Stimulated activated CD4-positive, alpha-beta T cell treated with anti-CD3 and anti-CD28 coated beads, Interleukin-1b, Interleukin-23, amount 100 ng/mL, for 1 hour (primary cell): ENCODE measurements at places on chromosomes 1 and 21.

GRCh38 chr1:44024903-44025525 lies 6.2 kb downstream of the SLC6A9 start:
- DNase-seq = no peak

- DNase-seq = no peak
These were observed 64.8 kb downstream of the DPT start for GRCh38 chr1:168664069-168664834.

GRCh38 chr1:176501599-176501998 lies 38.6 kb downstream of the PAPPA2 start:
- DNase-seq = no peak

- no peak for DNase-seq
These were observed at the start of gene SLC1A7 for GRCh38 chr1:53142226-53142853. Gene SLC1A7 (minus strand): TSS chr1:53142638. CDS start chr1:53142449, 189 bp downstream.

DNA sequence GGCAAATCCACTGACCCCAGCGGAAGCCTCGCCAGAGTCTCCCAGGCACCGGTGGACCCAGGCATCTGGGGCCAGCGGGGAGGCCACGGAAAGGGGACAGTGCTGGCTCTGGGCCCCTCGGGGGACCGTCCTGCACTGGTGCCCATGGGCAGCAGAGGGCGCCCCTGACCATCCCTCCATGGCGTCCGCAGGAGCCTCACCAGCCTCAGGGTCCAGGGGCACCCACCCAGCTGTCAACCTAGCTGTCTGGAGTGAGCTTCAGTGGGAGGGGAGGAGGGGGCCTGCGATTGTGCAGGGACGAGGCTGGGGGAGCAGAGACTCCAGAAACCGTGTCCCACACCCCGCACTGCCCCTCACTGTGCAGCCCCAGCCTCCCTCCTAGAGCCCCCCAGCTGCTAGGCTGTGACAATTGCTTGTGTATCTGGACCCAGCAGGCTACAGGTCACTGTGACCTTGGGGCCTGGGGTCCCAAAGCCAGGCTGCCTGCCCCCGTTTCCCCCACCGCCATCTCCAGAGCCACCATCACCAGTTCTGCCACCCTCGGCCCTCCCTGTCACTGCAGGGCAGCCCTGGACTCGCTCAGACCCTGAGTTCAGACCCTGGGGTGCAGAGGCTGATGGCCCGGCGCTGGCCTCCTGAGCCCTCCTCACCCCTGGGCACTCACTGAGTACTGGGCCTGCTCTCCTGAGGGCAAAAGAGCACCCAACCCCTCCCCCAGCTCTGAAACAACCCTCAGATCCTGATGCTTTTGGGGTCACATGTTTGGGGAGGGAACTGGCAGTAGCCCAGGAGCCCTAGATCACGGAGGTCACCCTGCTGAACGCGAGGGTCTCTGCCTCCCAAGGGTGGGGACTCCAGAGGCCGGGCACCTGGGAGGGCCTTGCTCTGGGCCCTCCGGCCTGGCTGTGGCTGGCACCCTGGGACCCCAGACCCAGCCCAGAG lies 10.6 kb upstream of the COL6A1 start:
- DNase-seq = peak; percentile 37

DNA sequence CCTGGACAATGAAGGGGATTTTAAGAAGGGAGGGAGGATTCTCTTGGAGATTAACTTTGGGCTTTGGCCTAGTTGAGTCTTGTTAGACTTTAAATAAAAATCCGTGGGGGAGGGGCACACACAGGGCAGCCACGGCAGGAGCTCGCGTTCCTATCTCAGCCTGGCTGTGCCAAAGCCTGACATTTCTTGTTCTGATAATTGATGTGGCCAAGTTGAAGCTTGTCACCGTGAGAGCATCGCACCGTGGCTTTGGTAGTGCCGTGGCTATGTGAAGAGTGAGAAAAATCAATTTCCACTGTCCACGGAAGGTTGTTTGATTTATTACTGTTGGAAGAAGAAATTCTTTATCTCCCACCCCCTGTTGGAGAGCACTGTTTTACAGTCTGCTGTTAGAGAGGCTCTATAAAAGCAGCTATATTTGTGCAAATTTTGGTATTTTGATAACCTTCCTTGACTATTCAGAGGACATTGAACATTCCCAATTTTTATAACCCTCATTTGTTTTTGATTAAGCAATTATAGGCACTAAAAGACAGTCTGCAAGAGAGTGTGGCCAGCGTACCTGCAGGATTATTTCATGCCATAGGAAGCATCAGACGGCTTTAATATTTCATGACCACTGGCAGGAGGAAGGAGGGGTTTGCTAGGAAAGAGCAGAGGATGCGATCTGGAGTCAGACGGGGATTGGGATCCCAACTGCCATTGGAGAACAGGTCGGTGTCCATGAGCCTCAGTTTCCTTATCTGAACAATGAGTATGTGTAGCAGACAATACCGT lies 160.7 kb downstream of the KAZN start:
- DNase-seq = no peak

GRCh38 chr1:223175032-223175431 lies 32.0 kb upstream of the TLR5 start:
- DNase-seq = no peak

GRCh38 chr1:99776120-99776519 lies 9.7 kb upstream of the FRRS1 start:
- no peak for DNase-seq

GRCh38 chr1:53143527-53143926 lies 1.1 kb upstream of the SLC1A7 start:
- no peak for DNase-seq

DNA sequence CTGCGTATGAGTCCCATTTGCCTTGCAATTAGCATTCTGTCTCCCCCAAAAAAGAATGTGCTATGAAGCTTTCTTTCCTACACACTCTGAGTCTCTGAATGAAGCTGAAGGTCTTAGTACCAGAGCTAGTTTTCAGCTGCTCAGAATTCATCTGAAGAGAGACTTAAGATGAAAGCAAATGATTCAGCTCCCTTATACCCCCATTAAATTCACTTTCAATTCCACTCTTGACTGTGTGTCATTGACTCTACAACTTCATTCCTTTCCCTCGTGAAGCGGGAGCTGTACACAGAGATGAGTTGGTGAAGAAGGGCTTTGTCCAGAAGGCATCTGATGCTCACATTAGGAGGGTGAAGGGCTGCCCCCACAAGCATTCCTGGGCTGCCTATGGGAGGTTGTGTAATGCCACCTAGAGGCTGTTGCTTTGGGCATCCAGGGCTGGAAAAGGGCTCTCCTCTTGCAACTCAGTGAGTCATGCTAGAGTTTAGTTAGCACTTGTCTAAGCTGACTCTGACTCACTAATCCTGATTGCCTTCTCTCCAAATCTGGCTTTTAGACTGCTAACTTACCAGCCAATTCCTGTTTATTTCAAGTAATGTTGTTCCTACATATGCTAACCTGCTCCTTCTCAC lies 1.8 kb downstream of the SPRR1B start:
- no peak for DNase-seq

DNA sequence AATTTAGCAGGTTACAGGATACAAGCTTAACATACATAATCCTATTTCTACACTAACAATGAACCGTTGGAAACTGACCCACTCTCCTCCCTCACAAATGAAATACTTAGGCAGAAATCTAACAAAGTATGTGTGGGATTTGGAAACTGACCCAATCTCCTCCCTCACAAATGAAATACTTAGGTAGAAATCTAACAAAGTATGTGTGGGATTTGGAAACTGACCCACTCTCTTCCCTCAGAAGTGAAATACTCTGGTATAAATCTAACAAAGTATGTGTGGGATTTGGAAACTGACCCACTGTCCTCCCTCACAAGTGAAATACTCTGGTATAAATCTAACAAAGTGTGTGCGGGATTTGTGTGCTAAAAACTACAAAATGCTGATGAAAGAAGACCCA lies 60.3 kb downstream of the TRAF5 start:
- DNase-seq = no peak

DNA sequence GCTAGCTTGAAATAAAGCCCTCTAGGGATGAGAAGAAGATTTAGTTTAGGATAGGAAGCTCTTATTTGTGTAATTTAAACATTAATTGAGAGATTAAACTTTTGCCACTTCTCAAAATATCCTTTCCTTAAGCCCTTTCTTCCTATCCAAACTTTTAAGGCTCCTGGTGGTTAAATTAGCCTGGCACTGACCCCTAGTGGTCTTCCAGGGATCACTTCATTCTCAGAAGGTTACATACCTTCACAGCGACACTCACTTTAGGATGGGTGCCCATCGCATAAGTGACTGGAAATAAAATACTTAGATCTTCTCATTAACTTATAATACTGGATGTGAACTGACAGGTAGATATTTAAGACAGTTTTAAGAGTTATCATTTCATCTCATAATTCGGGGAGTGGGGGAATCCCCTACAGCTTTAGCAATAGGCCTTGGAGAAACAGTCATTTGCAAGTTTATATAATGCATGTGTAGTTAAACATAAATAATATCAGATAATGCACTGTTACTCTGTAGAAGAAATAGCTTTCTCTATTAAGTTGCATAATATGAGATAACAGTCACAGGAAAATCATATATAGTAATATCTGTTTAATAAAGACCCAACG lies 7.4 kb downstream of the LHX9 start:
- DNase-seq = no peak

DNA sequence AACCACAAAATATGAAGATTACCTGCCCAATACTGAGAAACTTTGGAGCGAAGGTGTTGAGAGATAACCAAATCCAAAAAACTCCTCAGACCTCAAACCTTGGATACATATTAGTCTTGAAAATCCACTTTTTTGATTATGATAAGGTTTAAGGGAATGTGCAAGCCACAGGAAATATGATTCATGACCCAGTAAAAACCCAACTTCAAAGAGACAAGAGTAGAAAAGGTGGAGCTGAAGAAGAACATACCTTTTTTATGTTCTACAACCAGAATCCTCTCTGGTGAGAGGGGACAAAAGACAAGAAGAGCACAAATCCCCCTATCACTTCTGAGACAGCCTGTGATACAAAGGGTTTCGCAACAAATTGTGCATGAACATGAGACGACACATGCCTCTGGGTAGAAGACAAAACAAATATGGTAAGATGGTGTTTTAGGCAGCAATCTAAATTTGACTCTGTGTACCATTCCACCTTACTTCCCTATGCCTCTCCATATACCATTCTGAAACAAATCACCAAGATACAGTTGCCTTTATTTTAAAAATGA lies 37.3 kb downstream of the COL24A1 start:
- DNase-seq = no peak

DNA sequence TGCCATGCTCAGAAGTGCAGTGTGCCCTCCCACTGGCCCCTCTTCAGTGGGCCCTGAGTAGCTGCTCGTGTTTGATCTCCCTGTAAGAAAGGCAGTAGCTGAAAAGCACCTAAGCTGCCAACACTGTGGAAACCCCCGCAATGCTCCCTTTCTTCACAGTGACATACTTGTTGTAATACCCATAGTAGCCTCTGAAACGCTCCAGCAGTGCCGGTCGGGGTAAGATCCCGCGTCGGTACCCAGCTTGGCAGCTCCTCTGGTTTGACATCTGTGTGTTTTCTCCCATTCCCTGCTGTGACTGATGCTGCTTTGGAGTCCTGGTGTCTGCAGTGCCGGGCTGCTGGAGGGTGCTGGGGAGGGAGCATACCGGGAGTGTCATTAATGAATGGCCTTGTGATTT lies 3.6 kb downstream of the CHAF1B start:
- no peak for DNase-seq

GRCh38 chr1:30311749-30312148 lies 411.6 kb downstream of the MATN1 start:
- DNase-seq = no peak

DNA sequence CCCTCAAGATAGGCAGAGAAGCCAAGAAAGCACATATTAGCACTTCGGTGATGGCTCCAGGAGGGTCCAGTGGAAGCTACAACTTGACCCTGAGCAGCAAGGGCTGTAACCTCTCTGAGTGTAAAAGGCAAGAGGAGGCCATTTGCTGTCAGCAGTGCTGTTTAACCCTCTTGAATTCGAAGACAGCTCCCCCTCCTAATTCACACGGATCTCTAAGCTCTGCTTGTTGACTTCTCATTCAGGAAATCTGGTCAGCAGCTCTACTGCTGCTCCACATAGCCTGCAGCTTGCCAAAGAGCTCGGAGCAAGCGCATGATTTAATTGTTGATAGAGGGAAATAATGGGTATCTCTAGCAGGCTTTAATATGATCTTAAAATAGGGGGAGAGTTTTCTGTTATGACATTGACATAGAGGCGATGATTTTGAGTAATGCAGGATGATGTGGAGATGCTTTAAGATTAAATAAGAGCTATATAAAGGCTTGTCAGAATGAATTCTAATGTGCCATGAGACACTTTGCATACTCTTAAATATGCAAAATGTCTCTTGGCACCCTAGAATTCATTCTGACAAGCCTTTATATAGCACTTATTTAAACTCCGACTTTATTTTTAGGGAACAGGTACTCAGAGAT lies 79.4 kb upstream of the USH2A start:
- no peak for DNase-seq

- DNase-seq = no peak
These were observed 844 bp downstream of the ZMYM6 start for GRCh38 chr1:35030756-35031446.

DNA sequence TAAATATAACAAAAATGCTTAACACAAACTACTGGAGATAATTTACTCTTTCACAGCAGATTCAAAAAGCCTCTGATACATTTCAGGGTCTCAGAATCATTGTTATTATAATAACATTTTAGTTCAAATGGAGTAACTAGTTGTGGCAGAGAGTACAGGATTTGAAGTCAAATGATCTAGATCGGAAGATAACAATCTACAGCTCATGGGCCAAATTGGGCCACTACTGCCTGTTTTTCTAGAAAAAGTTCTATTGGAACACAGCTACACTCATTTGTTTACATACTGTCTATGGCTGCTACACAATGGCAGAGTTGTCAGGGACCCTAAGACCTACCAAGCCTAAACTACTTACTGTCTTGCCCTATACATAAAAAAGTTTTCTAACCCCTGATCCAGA lies 63.6 kb downstream of the ELAVL4 start:
- DNase-seq = no peak

GRCh38 chr1:155130272-155131006 lies 2.8 kb downstream of the EFNA1 start:
- DNase-seq = no peak

- DNase-seq = no peak
These were observed 75.1 kb upstream of the WLS start for GRCh38 chr1:68307378-68307787.

- no peak for DNase-seq
These were observed 41.6 kb downstream of the LAMC2 start for GRCh38 chr1:183227422-183228346.

DNA sequence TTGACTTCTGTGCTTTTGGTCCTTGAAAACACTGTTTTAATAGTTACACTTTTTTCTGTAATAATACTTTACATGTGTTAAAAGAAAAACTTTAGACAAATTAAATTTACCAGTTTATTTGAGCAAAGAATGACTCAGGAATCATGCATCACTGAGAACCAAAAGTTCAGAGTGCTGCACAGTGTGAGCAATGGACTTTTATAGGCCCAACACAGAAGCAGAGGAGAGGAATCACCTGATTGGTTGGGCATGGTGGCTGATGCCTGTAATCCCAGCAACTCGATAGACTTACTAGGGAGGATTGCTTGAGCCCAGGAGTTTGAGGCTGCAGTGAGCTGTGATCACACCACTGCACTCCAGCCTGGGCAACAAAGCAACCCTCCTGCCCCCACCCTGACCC lies 29.3 kb downstream of the ZNF648 start:
- no peak for DNase-seq
